ENCODE measurements at places on chromosomes 3 and 15. TPM values are rescaled to one million over a fixed set of nuclear protein-coding genes. Genes with fewer than 3 reads are reported as not detected.

The SLC28A1 gene
- total RNA-seq: not detected

The EEF1AKMT4 gene
- total RNA-seq: 7.0 TPM

DNA sequence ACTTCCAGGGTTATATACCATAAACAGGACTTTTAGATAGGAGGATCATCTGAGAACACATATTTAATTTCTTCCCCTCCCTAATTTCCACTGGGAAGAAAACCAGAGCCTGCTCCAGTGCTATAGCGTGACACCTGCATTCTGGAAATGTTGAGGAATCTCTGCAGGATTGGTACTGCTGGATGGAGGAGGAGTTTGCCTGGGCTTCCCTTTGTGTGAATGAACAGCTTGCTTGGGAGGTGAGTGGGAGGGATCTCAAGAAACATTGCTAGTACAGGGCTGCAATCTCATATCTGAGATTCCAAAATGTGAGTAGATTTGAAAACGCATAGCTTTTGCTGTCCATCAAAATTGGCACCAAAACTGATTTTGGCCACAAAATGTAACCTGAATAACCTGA lies 295.9 kb upstream of the RGMA start:
- no peak for DNase-seq

DNA sequence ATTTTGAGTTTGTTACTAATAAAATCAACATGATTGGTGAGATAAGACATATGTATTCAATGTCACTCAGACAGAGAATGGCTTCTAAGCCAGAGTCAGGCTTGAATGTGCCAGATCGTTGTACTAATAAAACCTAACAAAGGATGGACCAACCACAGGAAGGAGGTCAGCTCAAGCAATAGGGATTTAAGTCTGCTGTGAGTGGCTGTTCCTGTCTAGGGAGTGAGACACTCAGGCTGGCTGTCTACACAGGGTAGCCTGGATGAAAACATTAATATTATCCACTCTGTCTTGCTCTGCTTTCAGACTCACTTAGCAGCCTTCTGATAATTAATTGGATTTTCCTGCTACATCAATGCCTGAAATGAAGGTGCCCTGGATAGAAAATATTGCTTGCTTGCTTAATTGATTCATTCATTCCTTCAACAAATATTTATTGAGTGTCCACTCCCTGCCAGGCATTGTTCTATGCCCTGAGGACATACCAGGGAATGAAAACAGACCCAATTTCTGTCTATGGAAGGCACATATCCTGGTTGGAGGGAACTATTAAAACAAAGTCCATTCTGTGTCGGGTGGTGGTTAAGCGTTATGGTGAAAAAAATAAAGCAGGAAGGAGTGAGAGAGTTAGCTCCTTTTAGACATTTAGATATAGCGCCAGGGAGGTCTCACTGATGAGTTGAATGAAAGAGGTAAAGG lies 239.4 kb downstream of the CHST2 start:
- DNase-seq: no peak

- no peak for DNase-seq
These were observed 20.9 kb downstream of the SLC2A2 start for GRCh38 chr3:171005648-171006047.

DNA sequence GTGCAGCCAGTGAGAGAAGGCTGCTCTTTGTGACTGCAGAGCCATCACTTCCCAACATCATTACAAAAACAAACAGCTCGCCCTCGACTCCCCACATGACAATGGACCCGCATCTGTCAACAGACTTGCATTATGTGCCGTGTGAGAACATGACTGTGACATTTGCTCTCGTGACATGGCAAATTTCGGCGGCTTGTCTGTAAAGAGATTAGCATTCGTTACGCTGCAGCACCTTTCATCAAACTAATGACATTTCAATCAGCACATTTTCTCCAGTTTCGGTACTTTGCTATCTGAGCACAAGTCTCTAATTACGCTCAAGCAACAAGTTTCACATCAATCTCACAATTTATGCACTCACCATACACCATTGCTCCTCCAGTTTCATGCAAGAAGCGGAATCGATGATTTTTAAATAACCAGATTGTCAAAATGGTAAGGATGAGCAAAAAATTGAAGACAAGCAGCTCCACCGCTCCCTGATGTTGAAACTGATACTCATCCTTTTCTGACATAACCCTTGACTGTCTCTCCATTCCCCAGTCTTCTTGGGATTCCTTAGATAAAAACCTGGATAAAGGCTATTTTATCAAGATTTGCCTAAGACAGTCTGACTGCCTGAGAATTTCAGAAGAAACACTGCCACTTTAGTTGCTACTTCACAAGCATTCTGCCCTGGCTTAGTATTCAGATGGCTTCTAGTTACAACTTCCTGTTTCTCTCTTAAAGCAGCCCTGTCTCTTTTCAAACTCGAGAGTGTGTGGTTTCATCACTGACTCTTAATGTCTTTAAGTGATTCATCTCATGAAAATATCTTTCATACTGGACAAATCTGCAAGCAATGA lies at the start of gene SLC9A9:
TSS of gene SLC9A9 (minus strand) at position 682 of the 845 bp plus-strand sequence. CDS start at position 536, 146 bp downstream.
- DNase-seq: peak; percentile 56
